Hepatocyte (in vitro differentiated cells): ENCODE measurements at places on chromosomes 13 and 19. TPM values are rescaled to one million over a fixed set of nuclear protein-coding genes. Genes with fewer than 3 reads are reported as not detected.

The LSR gene
- total RNA-seq: 89.9 and 113 TPM in 2 replicates

GRCh38 chr13:87376081-87376480 lies 295.1 kb upstream of the SLITRK5 start:
- no peaks in the 10 kb centered on the region for H3K27me3 ChIP-seq
- no peaks in the 10 kb centered on the region for H3K36me3 ChIP-seq
- no peak overlapping the region for H3K27ac ChIP-seq
- DNase-seq: no peak
- H3K4me3 ChIP-seq: no peak overlapping the region

DNA sequence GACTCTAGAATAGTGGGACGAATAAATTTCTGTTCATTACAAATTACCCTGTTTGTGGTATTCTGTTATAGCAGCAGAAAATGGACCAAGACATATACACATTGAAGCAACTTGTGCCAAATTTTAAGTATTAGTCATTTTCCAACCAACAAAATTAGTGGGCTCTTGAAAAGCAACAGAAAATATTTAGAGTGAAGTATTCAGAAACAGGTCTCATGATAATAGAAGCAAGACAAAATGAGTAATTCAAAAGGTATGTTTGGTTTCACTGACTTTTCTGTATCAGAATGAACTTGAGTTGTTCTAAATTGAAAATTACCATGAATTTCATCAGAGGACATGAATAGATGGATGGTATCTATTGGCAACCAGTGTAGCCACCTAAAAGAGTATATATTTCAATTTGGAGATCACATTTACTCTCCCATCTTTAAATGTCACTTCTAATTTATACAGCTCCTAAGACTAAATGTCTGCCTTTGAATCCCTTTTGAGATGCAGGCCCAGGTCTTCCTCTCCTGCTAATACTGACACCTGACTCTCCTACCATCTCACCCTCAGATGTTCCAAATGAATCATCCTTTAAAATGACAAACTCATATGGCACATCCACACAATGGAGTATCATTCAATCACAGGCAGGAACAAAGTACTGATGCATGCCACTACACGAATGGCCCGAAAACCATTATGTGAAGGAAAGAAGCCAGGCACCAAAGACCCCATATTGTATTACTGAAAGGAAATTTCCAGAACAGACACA lies 40.7 kb upstream of the DOCK9 start:
- no peak overlapping the region for H3K27ac ChIP-seq
- no peaks in the 10 kb centered on the region for H3K27me3 ChIP-seq
- no peak overlapping the region for H3K4me3 ChIP-seq
- H3K36me3 ChIP-seq: no peaks in the 10 kb centered on the region
- DNase-seq: no peak

GRCh38 chr13:95099541-95099940 lies 201.7 kb downstream of the ABCC4 start:
- H3K4me1 ChIP-seq: no peaks in the 10 kb centered on the region
- no peak overlapping the region for H3K4me3 ChIP-seq
- no peak for DNase-seq
- no peak overlapping the region for H3K27ac ChIP-seq
- H3K27me3 ChIP-seq: no peaks in the 10 kb centered on the region
- no peaks in the 10 kb centered on the region for H3K36me3 ChIP-seq

DNA sequence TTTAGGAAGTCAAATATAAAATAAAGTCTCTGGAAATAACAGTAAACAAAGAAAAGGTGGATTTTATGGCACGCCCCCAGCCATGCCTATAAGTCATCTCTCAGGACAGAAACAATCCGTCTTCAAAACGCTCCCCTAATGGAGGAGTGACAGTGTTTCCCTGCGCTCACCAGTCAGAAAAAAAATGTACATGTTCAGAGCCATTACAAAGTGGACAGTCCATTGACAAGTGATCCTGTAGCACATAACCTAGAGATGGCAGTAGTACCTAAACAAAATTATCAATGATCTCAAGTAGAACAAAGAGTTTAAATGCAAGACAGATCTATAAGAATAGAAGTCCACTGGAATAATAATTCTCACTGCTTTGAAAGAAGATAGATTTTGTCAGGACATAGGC lies 891.7 kb upstream of the MIR17HG start:
- no peaks in the 10 kb centered on the region for H3K36me3 ChIP-seq
- H3K4me3 ChIP-seq: no peak overlapping the region
- H3K27me3 ChIP-seq: no peaks in the 10 kb centered on the region

The GFY gene
- total RNA-seq: not detected in 2 replicates
